Stimulated activated CD8-positive, alpha-beta memory T cell treated with anti-CD3 and anti-CD28 coated beads, Interleukin-15, amount 100 ng/mL, for 24 hours (primary cell): ENCODE measurements at places on chromosomes 4 and X.

GRCh38 chr4:76902233-76902890 is 4.4 kb upstream of the SOWAHB start:
- DNase-seq, result no peak

DNA sequence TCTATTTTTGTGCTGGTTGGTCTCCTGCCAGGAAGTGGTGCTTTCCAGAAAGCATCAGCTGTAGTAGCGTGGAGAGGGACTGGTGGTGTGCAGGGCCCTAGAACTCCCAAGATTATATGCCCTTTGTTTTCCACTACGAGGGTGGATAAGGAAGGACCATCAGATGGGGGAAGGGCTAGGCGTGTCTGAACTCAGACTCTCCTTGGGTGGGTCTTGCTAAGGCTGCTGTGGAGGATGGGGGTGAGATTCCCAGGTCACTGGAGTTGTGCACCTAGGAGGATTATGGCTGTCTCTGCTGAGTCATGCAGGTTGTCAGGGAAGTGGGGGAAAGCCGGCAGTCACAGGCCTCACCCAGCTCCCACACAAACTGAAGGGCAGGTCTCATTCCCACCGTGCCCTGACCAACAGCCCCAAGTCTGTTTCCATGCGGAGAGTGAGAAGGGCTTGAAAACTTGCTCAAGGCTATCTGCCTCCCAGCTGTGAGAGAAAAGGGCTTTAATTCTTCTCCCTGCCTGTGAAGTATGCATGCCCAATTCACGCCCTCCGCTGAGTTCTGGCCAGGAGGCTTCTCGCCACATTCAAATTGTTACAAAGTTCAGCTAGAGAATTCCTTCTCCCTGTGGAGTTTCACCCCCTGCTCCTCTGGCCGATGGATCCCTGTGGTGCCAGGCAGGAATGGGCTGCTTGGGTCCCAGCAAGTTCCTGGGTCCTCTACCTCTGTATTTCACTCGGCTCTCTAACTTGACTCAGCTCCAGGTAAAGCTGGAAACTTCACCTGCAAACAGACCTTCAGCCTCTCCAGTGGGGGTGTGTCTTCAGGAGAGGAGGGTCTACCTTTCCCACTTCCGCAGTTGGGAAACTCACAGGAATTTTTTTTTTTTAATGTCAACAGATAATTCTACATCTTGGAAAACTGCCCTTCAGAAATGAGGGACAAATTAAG is 7.7 kb upstream of the CSTF2 start:
- DNase-seq, result no peak

DNA sequence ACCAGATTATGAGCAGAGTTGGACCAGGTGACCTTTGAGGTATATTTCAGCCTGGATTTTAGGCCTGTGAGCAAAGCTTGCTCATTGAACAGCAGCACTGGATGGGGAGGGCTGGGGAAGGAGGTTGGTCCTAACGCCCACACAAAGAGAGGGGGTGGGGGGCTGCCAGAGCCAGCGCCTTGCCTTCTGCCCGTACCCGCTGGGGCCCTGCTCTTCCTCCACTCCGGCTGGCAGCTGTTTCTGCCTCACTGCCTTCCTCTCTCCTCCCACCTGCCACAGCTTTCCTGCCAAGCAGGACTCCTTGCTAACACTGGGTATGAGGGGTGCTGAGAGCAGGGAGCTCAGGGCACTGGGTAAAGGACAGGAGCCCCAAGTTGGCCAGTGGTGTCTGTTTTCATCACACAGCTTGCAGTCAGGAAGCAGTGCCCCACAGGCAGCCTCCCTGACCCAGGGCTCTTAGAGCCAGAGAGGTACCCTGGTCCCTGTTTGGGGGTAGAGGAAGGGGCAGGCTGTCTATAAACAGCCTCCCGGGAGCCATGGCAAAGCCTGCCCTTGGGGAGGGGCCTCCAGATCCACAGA is 6.1 kb downstream of the NALF2 start:
- no peak for DNase-seq

DNA sequence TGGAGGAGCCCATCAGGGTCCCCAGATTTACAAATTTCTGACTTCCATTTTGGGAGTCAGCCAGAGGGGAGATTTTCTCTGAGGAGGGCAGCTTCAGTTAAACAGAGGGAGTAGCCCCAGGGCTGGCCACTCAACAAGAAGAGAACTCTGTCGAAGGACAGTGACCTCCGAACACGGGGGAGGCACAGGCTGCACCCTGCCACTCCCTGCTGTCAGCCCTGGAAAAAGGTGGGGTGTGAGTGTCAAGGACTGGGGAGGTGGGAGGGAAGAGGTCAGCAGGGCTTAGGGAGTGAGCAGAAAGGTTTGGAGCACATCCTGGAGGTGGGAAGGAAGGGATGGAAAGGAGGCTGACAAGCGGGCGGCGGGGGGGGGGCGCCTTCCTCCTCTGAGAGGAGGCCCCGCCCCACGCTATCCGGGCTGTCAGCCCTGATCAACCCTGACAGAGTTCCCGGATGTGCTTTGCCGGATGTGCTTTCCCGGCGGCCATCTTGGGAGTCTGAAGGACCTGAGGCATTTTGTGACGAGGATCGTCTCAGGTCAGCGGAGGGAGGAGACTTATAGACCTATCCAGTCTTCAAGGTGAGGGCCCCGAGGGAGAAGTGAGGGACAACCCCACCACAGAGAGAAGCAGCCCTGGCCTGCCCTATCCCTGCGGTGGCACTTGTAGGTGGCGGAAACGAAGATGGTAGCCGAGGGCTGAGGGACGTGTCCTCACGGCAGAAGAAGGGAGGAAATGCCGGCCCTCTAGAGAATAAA is at the start of gene MAGEC1:
Gene MAGEC1, plus strand, starts transcription at position 495 of the 756 bp plus-strand sequence. CDS start 1,179 bp downstream, outside the sequence.
- no peak for DNase-seq

GRCh38 chr4:5780831-5781480 is 70.0 kb downstream of the EVC start:
- no peak for DNase-seq
